Heart left ventricle (tissue), 16 donors: ENCODE measurements at places on chromosomes 2 and 18. TPM values are rescaled to one million over a fixed set of nuclear protein-coding genes. Genes with fewer than 3 reads are reported as not detected.

DNA sequence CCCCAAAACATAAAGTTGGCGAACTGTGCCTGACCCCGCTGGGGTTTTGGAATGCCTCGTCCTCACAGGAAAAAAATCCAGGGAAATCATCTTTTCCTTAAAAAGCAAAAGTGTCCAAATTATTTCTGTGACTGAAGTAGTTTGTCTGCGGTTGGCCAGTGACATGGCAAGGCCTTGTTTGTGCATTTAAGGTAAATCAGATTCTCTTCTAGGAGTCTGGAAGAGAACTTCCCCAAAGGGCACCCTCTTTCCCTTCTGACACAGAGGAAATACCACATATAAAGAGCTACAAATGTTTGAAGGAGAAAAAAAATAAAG, 737 bp upstream of the CYB5A start:
- H3K4me3 ChIP-seq, result peak overlapping the region; percentile 30
- H3K27ac ChIP-seq, result peak overlapping the region; percentile 53
- no peaks in the 10 kb centered on the region for H3K27me3 ChIP-seq
- no peak for DNase-seq
- peaks cover 10% of the 10 kb centered on the region for H3K4me1 ChIP-seq
- no peaks in the 10 kb centered on the region for H3K36me3 ChIP-seq

DNA sequence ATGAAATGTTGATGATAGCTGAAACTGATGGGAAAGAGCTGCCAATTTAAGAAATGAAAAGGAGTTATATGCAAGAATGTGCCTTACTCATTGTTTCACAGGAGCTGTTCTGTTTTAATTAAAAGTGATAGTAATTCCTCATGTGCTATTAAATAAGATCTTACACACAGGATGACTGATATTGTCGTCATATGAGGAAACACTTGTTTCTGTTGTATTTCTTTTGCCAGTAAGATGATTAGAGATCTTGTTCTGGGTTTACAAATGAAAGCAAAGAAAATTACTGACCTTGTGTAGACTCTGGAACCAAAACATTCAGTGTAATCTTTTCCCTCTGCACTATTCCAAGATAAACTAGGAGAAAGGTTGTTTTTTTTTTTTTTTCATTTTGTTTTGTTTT, 123.6 kb downstream of the MAP3K20 start:
- peaks cover 55% of the 10 kb centered on the region for H3K4me1 ChIP-seq
- H3K4me3 ChIP-seq, result no peak overlapping the region
- no peaks in the 10 kb centered on the region for H3K27me3 ChIP-seq
- H3K36me3 ChIP-seq, result peaks cover 9% of the 10 kb centered on the region
- no peak for DNase-seq
- peak overlapping the region; percentile 33 for H3K27ac ChIP-seq

DNA sequence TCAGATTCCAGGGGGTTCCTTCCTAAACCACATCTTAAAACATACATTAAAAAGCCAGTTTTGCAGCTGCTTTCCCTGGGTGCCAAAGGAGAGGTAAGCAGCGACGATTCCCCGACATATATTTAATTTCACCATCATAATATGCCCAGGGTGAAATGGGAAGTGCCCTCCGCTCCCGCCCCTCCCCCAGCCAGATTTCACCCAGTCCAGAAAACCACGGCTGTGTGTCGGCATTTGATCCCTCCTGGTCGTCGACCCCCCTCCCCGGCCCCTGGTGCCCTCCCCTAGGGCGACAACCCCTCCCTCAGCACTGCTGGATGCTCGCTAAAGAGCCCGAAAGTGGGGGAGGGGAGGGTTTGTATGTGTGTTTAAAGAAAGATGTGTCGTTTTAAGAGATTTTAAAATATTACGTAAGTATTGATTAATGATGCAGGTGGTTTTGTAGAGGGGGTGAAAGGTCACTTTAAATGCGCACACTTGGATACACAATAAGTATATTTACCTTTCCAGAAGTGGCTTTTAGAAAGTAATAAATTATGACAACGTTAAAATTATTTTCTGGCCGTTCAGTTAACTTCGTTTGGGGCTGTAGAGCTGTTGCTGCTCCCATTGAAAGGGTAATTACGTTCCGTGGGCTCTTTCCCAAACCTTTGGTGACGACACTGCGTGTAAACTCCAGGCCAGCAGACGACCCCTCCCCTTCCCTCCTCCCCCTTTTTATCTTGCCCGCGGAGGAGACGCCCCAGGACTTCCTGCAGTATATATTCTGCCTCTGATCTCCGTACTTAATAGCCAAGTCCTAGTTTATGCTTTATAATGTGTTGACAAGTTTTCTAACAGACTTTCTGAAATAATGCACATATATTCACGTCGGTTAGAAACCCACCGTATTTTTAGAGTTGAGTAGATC, 3.4 kb upstream of the BCL11A start:
- peak overlapping the region; percentile 46 for H3K4me3 ChIP-seq
- no peak for DNase-seq
- peaks cover 68% of the 10 kb centered on the region for H3K27me3 ChIP-seq
- H3K4me1 ChIP-seq, result peaks cover 15% of the 10 kb centered on the region

DNA sequence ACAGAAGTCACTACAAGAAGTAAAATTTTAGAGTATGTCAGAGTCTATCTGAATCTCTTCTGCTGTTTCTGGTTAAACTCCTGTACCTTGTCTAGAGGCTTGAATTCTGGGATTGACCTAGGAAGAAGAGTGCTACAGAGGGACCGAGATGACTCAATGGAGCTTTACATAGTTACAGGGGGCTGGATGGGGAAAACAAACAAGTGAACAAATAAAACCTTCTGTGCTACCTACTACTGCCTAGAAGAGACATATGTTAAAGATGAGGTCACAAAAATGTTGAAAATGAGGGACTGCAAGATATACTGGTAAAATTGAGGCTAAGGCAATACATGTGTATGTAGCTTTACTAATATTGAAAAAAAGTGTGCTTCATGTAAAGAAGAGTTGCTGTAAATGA, 265.4 kb upstream of the TFPI start:
- no peaks in the 10 kb centered on the region for H3K27me3 ChIP-seq
- no peak overlapping the region for H3K4me3 ChIP-seq
- H3K27ac ChIP-seq, result no peak overlapping the region

DNA sequence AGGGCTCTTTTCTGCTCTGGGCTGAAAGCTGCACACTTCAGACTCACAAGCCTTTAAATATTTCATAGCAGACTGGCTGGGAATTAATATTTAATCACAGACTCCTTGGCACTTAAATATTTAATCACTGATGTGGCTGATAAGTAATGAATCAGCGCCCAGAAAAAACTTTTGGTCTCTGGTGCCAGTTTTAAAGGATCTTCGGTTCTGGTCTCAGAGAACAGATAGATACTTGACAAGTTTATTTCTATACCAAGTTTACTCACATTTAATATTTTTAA, 201.2 kb downstream of the MYCN start:
- H3K4me3 ChIP-seq, result no peak overlapping the region
- no peak overlapping the region for H3K27ac ChIP-seq
- no peaks in the 10 kb centered on the region for H3K36me3 ChIP-seq
- H3K4me1 ChIP-seq, result no peaks in the 10 kb centered on the region
- no peaks in the 10 kb centered on the region for H3K27me3 ChIP-seq
- DNase-seq, result no peak

GRCh38 chr2:201919308-201919634, 112.9 kb downstream of the CDK15 start:
- no peaks in the 10 kb centered on the region for H3K4me1 ChIP-seq
- no peaks in the 10 kb centered on the region for H3K27me3 ChIP-seq
- H3K36me3 ChIP-seq, result no peaks in the 10 kb centered on the region
- no peak overlapping the region for H3K4me3 ChIP-seq
- H3K27ac ChIP-seq, result no peak overlapping the region

DNA sequence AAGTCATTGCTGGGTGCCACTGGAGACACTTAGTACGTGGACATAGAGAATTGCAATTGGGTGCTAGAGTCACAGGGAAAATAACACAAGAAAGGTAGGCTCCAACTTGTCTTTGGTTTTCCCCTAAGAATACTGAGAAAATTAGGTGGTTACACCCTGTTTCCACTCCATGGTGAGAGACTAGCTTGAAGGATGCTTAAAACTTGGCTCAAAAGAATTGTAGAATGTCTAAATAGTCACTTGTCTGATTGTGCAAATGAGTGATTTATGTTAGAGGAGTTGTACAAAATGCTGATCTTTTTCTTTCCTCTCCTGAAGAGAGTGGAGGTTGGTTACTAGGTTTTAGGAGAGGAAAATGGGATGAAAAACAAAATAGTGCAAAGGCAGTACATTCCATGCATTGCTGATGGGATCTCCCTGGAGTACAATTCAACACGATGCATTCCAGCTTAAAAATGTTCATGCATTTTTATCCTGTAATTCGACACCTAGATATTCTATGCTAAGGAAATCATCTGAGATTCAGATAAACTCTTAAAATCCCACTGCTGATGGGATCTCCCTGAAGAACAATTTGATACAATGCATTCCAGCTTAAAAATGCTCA, 2.2 kb upstream of the SERPINB12 start:
- no peaks in the 10 kb centered on the region for H3K4me1 ChIP-seq
- H3K36me3 ChIP-seq, result no peaks in the 10 kb centered on the region
- H3K27ac ChIP-seq, result no peak overlapping the region
- no peak for DNase-seq
- H3K27me3 ChIP-seq, result no peaks in the 10 kb centered on the region
- H3K4me3 ChIP-seq, result no peak overlapping the region

DNA sequence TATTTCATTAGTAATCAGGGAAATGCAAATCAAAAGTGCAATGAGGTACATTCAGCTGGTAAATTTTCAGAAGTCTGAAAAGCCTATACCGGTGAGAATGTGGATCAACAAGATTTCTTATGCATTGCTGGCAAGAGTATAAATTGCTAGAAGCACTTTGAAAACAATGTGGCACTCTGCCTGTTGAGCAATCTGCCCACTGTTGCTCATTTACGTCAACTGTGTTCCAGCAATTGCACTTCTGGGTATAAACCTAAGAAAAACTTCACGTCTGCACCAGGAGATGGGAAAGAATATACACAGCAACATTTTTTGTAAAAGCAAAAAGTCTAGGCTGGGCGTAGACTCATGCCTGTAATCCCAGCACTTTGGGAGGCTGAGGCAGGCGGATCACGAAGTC, 40.8 kb downstream of the MTERF4 start:
- no peaks in the 10 kb centered on the region for H3K27me3 ChIP-seq
- no peaks in the 10 kb centered on the region for H3K36me3 ChIP-seq
- no peak for DNase-seq
- no peaks in the 10 kb centered on the region for H3K4me1 ChIP-seq
- H3K4me3 ChIP-seq, result no peak overlapping the region
- no peak overlapping the region for H3K27ac ChIP-seq

- H3K27me3 ChIP-seq, result no peaks in the 10 kb centered on the region
- DNase-seq, result no peak
- no peaks in the 10 kb centered on the region for H3K36me3 ChIP-seq
- no peak overlapping the region for H3K27ac ChIP-seq
- H3K4me3 ChIP-seq, result no peak overlapping the region
- no peaks in the 10 kb centered on the region for H3K4me1 ChIP-seq
Observed at GRCh38 chr2:6139142-6139541, 447.0 kb downstream of the SOX11 start.

DNA sequence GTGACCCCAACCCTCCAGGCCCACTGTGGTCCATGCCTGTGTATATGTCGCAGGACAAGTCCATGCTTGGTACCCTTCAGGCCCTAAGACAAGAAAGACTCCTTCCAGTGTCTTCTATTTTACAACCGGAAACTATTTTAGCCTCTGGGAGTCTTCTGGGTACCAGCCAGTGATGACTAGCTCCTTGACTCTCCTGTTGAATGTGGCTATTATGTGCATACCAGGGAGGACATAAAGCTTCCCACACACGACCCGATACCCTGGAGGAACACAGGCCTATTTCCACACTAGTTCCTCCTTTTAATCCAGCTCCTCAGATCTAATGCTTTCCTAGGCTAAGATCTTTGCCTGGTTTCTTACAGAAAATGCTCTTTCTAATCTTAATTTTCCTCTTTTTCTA, 178.1 kb downstream of the NCKAP5 start:
- no peak overlapping the region for H3K4me3 ChIP-seq
- no peak overlapping the region for H3K27ac ChIP-seq
- no peaks in the 10 kb centered on the region for H3K36me3 ChIP-seq
- no peak for DNase-seq
- no peaks in the 10 kb centered on the region for H3K27me3 ChIP-seq
- no peaks in the 10 kb centered on the region for H3K4me1 ChIP-seq

GRCh38 chr2:226023946-226024345, 624.4 kb downstream of the NYAP2 start:
- H3K36me3 ChIP-seq, result no peaks in the 10 kb centered on the region
- no peak overlapping the region for H3K27ac ChIP-seq
- no peaks in the 10 kb centered on the region for H3K27me3 ChIP-seq
- no peak overlapping the region for H3K4me3 ChIP-seq
- DNase-seq, result no peak

- no peaks in the 10 kb centered on the region for H3K4me1 ChIP-seq
- no peaks in the 10 kb centered on the region for H3K36me3 ChIP-seq
- peak; percentile 46 for DNase-seq
- H3K27ac ChIP-seq, result no peak overlapping the region
- no peak overlapping the region for H3K4me3 ChIP-seq
Observed at GRCh38 chr2:128363934-128364361, 45.3 kb upstream of the HS6ST1 start.

- H3K27ac ChIP-seq, result peak overlapping the region; percentile 48
- H3K4me1 ChIP-seq, result peaks cover 37% of the 10 kb centered on the region
- no peak for DNase-seq
- H3K27me3 ChIP-seq, result no peaks in the 10 kb centered on the region
- H3K4me3 ChIP-seq, result no peak overlapping the region
Observed at GRCh38 chr2:8821276-8822217, 15.9 kb downstream of the KIDINS220 start.

- H3K27ac ChIP-seq, result no peak overlapping the region
- H3K27me3 ChIP-seq, result no peaks in the 10 kb centered on the region
- H3K4me3 ChIP-seq, result no peak overlapping the region
- no peak for DNase-seq
Observed at GRCh38 chr2:235162837-235163197, 211.0 kb downstream of the SH3BP4 start.

- H3K36me3 ChIP-seq, result no peaks in the 10 kb centered on the region
- H3K27ac ChIP-seq, result no peak overlapping the region
- H3K4me3 ChIP-seq, result no peak overlapping the region
- DNase-seq, result no peak
- H3K4me1 ChIP-seq, result peaks cover 31% of the 10 kb centered on the region
- no peaks in the 10 kb centered on the region for H3K27me3 ChIP-seq
Observed at GRCh38 chr18:48453330-48454066, 44.3 kb upstream of the ZBTB7C start.

DNA sequence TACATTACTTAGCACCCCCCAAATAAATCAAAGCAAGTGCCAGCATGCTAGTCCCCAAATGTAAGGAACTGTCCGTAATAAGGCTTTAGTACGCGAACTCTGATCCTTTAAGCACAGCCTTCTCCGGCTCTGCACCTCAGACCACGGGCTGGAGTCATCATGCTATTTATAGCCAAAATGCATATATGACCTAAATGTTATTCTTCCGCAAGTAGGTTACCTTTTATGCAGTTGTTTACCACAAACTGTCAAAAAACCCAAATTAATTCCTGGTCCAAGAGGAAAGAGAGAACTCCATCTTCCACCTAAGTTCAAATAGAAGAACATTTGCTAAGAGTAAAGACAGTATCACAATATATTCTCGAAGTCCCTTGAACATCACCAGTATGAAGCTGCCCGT, 42.7 kb downstream of the ZNF516 start:
- H3K36me3 ChIP-seq, result no peaks in the 10 kb centered on the region
- peak; percentile 8 for DNase-seq
- no peaks in the 10 kb centered on the region for H3K27me3 ChIP-seq

The AGAP1 gene
- 20.1 TPM for total RNA-seq

The FZD7 gene
- 19.3 TPM for total RNA-seq

The EPAS1 gene
- total RNA-seq, result 202 TPM

The CAVIN2 gene
- total RNA-seq, result 121 TPM

The GBX2 gene
- total RNA-seq, result not detected

The GPR55 gene
- 0.29 TPM for total RNA-seq

The VAPA gene
- total RNA-seq, result 224 TPM
